Calu3 (cell line): ENCODE measurements at places on chromosomes 5 and 9. TPM values are rescaled to one million over a fixed set of nuclear protein-coding genes. Genes with fewer than 3 reads are reported as not detected.

The BTNL8 gene
- total RNA-seq, result not detected in 2 replicates

The TYRP1 gene
- total RNA-seq, result not detected in 2 replicates

The NTRK2 gene
- 1.5 and 2.1 TPM in 2 replicates for total RNA-seq

The TAF1L gene
- not detected in 2 replicates for total RNA-seq

The CATSPER3 gene
- total RNA-seq, result 1.4 and 1.5 TPM in 2 replicates

The ACOT12 gene
- total RNA-seq, result 0.87 TPM in 1 of 2 replicates, not detected in the other

DNA sequence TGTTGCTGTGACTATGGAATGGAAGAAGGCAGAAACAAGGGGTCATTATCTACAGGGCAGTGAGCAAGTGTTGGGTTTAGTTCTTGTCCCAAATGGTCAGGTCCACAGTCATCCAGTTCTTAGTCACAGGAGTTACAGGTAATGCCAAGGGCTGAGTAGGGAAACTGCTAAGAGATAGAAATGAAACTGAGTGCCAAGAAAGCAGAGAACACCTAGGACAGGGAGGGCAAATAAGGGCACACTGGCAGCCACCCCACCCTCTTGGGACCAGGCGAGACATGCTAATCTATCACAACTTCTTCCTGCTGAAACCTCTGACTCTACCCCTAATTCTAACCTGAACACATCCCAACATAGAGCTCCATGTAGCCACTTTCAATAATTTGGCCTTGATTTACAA is 103.2 kb downstream of the KLF4 start:
- no peak for DNase-seq

- DNase-seq, result no peak
Measured at GRCh38 chr5:105739732-105740131, 1931.0 kb downstream of the EFNA5 start.

DNA sequence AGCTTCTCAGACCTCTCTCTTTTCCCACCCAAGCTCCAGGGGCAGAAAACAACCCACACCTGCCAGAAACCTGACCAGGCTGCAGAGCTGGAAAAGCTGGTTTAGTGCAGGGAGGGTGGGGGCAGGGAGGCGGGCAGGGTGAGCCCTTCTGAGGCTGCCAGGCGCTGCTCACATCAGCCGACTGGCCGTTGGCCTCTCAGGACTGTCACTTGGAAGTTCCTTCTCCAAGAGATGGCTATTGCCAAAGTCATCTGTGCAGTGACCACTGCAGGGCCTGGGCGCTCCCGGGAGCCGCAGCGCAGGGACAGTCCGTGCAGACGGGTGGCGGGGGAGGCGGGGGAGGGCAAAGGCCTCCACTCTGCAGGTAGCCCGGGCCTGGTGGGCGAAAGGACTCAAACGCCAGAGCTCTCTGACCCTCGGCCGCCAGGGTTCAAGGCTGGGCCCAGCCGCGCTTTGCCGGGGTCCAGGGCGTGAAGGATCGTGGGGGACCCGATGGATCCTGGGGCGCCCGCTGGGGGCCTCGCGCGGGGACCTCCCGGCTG is 205.0 kb upstream of the IER5L start:
- DNase-seq, result peak; percentile 68

DNA sequence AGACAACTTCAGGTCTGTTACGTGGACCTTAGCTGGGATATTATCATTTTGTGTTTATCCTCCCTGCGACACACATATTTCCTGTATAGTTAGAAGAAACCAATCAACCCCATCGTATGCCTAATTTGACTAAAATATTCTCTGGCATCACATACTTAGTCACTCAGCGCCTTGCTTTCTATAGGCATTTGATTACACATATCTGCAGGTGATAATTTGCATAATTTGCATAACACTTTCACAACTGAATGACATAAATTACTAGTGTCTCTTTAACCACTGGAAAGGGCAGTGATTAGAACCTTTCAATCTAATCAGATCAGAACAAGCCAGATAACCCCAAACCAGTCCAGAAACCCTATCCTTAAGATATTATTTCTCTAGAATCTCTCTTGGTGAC is 390.2 kb downstream of the TLR4 start:
- no peak for DNase-seq

DNA sequence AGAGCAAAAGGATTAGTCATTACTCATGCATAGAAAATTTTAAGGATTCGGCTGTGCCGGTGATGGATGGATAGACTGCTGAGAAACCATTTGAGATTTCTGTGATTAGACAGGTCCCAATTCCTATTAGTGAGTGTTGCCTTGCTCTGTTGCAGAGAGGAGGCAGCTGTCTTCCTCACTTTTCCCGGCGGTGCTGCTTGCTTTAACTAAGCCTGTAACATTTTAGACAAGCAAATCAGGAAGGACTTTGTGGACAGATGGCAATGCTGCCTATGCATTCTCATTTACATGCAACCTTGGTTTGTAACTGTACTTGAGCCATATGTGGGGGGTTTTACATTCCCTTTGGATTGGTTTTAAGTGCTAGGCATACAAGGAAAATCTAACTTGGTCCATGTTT is 1176.3 kb downstream of the CDH18 start:
- no peak for DNase-seq

- DNase-seq, result no peak
Measured at GRCh38 chr5:173378727-173379126, 50.5 kb upstream of the STC2 start.

DNA sequence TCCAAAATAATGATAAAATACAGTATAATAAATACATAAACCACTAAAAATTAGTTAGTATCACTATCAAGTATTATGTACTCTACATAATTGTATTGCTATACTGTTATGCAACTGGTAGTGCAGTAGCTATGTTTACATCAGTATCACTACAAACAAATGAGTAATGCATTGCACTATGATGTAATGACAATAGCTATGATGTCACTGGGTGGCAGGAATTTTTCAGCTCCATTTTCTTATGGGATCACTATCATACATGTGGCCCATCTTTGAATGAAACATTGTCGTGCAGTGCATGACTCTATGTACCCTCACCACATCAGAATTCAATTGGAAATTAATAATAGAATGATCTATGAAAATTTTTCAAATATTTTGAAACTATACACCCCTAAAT is 201.3 kb downstream of the MPDZ start:
- no peak for DNase-seq

DNA sequence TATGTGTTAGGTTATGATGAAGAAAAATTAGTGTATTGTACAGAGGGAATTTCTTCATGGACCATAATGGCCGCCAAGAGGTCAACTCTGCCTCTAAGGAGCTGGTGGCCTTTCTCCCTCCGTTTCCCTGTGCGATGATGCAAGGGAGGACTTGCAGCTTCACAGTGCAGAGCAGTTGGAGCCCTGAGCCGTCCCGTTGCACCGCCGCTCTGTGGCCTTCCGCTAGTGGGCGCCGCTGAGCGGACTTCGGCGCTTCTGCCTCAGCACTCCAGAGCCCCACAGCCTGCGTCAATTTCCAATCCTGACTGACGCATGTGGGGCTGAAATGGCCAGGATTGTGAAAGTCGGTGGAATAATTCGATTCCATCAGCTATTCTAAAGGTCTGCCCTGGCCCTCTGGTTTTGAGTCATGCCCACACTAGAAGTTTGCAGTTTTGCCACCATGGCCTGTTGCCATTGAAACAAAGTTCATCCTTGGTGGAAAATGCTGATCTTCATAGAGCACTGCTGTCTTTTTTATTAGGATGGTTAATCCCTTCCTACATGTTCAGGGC is 22.7 kb upstream of the LECT2 start:
- DNase-seq, result peak; percentile 79

GRCh38 chr5:96203761-96204160 is 229.3 kb downstream of the PCSK1 start:
- no peak for DNase-seq

DNA sequence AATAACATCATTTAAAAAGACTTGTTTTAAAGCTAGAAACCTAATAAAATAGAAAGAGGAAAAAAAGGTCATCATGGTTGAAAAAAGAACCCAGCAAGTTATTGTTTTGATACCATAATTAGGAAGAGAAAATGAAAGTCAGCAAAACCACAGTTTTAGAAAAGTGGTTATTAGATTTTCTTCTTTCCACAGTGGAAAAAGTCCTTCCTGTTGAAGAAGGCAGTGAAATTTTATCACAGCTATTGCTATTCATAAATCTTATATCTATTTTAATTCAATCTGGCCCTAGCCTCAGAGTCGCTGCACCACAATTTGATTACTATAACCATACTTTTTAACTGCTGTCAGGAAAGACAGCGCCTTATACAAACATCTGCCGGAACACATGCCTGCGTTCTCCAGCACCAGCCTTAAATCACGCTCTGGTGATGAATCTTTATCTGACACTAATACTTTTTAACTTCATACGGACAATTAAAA is 60.3 kb downstream of the MAPKAP1 start:
- no peak for DNase-seq

DNA sequence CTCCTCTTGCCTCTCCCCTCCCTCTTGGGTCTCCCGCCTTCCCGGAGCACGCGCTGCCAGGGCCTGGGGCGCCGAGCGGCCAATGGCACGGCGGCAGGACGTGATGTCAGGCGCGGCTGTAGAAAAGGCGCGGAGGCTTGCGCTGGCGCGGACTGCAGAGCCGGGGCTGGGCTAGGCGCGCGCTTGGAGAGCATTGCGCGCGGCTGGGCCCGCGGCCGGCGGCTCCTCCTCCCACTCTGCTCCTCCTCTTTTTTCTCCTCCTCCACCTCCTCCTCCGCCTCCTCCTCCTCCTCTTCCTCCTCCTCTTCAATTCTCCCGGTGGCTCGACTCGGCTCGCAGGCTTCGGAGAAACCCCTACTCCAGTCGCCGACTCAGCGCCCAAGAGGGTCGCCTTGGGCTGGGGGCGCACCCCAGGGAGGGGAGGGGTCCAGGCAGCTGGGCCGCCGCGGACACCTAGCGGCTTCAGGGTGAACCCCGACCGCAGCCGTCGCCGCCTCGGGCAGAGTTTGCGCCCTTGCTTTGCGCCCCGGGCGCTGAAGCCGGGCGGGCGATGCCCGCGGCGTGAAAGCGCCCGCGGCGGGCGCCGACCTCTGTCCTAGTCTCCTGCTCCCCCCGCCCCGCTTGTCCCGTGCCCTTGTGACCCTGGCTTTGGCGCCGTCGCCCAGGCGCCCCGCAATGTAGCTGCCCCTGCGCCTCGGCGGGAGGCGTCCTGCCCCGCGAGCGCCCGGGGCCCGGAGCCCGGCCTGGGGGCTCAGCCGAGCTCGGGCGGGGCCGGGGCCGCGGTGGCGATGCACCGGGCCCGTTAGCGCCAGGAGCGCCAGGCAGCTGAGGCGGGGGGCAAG is at the start of gene LHX2:
Gene LHX2, plus strand, starts transcription at position 309 of the 842 bp plus-strand sequence. CDS start 581 bp downstream, outside the sequence.
- DNase-seq, result peak; percentile 52

- no peak for DNase-seq
Measured at GRCh38 chr5:159047086-159047485, 52.6 kb downstream of the EBF1 start.

- peak; percentile 91 for DNase-seq
Measured at GRCh38 chr5:69492391-69492922, at the start of gene OCLN. Gene OCLN (plus strand): TSS chr5:69492790. CDS start chr5:69504245, 11,455 bp downstream.

DNA sequence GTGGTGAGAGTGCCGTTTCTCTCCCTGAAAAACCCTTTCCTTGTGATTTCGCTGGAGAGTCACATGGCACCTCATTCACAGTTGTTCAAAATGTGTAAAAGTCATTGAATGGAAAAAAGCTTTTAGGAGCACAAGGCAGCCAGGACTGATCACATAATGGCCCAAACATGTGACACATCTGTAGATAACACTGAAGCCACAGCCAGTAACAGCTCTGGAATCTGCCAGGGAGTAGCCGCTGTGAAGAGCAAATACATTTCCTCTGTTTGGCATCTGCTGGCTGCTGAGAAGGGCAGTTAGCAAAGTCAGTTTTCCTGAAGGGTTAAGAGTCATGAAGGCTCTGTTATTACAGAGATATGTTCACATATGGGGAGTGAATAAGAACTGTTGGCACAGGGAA is 271.8 kb downstream of the NNT start:
- no peak for DNase-seq

- no peak for DNase-seq
Measured at GRCh38 chr5:146073239-146073900, 32.0 kb downstream of the PLAC8L1 start.
